ENCODE measurements at places on chromosomes 4 and X. TPM values are rescaled to one million over a fixed set of nuclear protein-coding genes. Genes with fewer than 3 reads are reported as not detected.

The FGF5 gene
- not detected for total RNA-seq

The RNF128 gene
- not detected for total RNA-seq

The MMGT1 gene
- total RNA-seq = 25.3 TPM

The ENPP6 gene
- total RNA-seq = not detected

The IL2RG gene
- total RNA-seq = 286 TPM

The FGB gene
- total RNA-seq = not detected

The GUCY2F gene
- total RNA-seq = not detected

- no peak for DNase-seq
These were observed 1.5 kb downstream of the FHDC1 start for GRCh38 chr4:152937336-152938236.

- no peak for DNase-seq
These were observed 264.9 kb downstream of the RAPGEF2 start for GRCh38 chr4:159367781-159368080.

GRCh38 chr4:141501395-141501794, 135.0 kb upstream of the IL15 start:
- DNase-seq = no peak

- DNase-seq = no peak
These were observed 28.8 kb downstream of the NKX6-1 start for GRCh38 chr4:84470204-84470785.

DNA sequence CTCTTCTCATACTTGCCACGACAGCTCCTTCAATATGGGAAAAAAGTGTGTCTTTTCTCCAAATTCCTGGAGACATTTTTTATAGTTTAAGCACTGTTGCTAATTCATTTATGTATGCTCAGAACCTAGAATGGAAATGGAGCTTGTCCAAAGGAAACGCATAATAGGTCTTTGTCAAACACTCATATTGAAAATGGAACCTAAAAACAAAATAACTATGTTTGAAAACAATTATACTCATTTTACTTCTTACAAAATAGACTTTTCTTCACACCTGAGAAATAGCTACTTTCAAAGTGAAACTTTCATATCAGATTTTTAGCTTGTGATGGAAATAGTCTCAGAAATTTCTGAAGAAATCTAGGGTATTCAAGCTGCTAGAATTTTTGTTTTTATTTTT, 529.7 kb upstream of the BOD1L1 start:
- DNase-seq = no peak

DNA sequence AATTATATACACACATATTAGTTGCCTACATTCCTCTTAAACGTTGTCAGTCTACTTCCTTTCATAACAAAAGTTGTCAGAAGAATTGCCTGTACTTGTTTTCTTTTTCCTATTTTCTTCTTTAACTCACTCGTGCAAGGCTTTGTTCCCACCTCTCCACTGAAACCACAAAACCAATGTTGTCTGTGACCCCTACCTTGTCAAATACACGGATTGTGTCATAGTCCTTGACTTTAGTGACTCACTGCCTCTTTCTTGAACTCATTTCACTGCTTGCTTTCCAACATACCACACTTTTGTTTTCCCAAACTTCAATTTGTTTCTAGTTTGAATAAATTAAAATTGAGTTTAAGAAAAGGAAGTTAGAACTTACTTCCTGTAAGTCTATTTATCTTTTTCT, 283.9 kb upstream of the AGA start:
- DNase-seq = no peak

GRCh38 chr4:5110901-5111300, 59.6 kb downstream of the STK32B start:
- no peak for DNase-seq

GRCh38 chr4:158211222-158211621, 936 bp downstream of the TMEM144 start:
- no peak for DNase-seq

GRCh38 chrX:31117266-31117665, 45.4 kb upstream of the FTHL17 start:
- DNase-seq = no peak

GRCh38 chrX:22975786-22976185, 24.0 kb upstream of the DDX53 start:
- no peak for DNase-seq

- no peak for DNase-seq
These were observed 97.8 kb upstream of the ANK2 start for GRCh38 chr4:112951362-112952312.

GRCh38 chr4:27017623-27018022, 157.0 kb downstream of the STIM2 start:
- DNase-seq = no peak

DNA sequence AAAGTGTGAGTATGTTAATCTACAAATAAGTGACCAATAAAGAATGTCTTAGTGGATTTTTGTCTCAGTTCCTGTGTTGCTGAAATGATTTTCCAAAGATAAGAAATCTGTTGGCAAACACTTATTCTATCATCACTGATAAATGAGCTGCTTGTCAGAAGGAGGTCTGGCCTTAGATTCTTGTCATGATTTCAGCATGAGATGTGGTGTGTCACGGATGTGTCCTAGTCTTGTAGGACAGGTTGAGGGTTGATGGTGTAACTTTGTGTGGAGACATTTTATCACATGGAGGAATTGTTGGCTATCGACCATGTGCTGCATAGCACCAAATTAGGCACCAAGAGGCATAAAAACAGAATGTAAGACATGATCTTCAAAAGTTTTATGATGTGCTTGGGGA, 31.8 kb upstream of the LIMCH1 start:
- no peak for DNase-seq

Measured in naive thymus-derived CD8-positive, alpha-beta T cell (primary cell).